ENCODE measurements at places on chromosomes 7 and 10.

- no peak for DNase-seq
Measured at GRCh38 chr10:12051241-12051640, 8.6 kb upstream of the UPF2 start.

DNA sequence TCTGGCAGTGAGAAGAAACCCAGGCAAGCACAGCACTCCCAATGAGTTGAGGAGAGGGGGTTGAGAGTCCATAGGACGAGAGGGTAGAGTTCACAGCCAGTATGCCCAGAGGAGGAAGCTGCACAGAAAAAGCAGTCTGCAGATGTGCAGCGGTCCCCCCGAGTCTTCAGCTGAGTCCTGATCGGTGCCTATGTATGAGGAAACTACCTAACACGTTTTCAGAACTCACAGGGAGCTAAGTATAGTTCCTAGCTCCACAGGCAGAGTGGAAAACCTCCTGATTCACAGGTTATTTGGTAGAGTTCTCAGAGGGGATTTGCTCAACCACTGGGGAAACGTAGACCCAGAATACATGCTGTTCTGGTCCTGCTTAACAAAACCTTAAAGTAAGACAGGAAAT, 271.3 kb upstream of the CNTNAP2 start:
- no peak for DNase-seq

DNA sequence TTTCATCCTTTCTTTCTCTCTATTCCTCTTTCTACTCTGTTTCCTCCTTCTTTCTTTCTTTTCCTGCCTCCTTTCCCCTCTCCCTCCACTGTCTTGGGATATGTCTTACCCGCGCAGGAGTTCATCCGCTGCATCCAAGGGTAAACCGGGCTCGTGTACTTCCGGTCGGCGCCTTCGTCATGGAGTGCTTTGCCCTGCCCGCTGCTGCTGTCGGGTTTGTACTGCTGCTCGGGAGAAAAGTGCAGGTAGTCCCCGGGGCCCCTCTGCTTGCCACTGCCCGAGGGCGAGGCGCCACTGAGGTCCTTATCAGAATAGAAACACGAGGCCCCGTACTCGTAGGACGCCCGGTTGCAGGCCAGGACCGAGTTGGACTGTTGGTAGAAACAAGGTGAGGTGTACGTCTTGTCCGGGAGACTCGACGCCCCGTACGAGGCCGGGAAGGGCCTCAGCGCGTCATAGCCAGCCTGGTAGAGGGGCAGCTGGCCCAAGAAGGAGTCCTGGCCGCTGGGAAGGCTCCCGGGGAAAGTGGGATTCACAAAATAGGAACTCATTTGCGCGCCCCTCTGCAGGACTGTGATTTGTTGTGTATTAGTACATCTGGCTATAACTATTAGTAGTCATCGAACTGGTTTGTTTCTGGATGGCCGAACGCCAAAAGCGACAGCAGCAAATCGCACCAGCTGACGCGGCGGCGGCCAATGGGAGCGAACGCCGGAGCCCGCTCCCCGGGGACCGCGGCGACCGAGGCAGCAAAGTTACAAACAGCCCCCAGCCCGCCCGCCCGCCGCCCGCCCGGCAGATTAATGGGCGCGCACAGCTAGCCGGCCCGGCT, at the start of gene HOXA6:
Gene HOXA6 (minus strand): TSS at position 576 of the 832 bp plus-strand sequence. CDS start 25 bp downstream, at position 551.
- no peak for DNase-seq

- DNase-seq: no peak
Measured at GRCh38 chr7:133313575-133313974, 60.7 kb downstream of the EXOC4 start.

DNA sequence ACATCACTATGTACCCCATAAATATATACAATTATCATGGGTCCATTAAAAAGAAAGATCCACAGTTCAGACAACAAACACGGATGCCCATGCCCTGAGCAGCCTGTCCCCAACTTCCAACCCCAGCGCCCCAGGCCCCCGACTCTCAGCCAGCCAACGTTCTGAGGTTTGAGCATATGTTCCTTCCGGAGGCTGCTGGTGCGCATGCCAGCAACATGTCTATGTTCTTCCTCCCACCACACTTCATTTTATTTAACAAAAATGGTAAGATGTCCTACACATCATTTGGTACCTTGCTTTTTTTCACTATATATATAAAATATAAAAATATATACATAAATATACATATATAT, 250.9 kb downstream of the MAD1L1 start:
- DNase-seq: no peak

- DNase-seq: no peak
Measured at GRCh38 chr10:127945341-127945758, 38.4 kb downstream of the PTPRE start.

DNA sequence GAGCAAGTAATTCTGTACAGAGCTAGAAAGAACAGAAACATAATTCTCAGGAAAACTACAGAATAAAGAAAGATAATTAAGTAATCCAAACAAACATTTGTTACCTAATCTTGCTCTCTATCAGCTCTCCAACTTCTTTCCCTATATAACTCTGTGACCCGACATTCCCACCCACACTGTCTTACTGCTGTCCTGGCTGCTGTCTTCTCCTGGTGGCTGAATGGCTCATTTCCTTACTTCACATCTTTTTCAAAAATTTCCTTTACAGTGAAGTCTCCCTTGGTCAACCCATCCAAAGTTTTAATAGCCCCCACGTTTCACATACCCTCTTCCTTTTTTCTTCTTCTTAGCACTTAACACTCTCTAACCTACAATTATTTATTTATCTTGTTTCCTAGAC, 64.0 kb downstream of the HYCC1 start:
- DNase-seq: no peak

- no peak for DNase-seq
Measured at GRCh38 chr10:32266979-32267378, 80.0 kb downstream of the EPC1 start.

DNA sequence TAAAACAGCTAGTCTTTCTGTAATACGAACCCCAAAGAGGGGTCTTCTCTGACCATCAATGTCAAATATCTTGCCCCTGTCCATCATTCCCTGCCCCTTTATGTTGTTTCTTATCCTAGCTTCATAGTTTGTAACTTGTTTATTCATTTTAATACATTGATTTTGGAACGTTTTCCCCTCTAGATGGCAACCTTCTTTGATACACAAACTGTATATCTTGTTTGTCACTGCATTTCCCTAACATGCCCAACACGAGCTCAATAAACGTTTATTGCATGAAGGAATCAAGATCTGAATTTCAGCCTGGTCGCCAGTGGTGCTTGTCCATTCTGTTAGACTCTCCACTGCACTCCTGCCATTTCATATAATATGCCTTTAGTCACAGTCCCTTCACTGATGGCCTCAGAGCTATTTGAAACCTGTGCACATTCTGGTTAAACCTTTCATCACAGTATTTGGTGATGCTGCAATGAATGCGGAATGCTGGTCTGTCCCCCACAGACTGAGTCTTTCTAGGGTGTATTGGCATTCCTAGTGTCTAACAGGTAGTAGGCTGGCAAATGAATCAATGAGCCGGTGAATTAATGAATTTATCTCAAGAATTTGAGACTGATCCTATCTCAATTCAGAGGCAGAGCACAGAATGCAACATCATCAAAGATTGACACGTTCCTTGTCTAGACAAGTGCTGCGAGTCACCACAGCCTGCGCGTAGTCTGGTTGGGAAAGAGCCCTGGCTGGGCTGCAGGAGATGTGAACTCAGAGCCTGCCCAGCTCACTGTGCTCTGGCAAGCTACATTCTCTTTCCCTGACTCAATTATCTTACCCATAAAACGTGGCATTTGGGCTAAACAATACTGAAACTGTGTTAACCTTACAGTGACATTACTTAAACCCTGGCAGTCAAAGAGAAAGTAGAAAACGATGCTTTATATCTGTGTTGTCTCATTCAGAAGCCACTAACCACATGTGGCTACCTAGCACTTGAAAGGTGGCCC, 55.2 kb upstream of the FRMD4A start:
- DNase-seq: peak; percentile 2

GRCh38 chr10:74575191-74575720, 251.1 kb upstream of the KAT6B start:
- no peak for DNase-seq

GRCh38 chr10:15856328-15857015, 3.8 kb downstream of the MINDY3 start:
- no peak for DNase-seq

DNA sequence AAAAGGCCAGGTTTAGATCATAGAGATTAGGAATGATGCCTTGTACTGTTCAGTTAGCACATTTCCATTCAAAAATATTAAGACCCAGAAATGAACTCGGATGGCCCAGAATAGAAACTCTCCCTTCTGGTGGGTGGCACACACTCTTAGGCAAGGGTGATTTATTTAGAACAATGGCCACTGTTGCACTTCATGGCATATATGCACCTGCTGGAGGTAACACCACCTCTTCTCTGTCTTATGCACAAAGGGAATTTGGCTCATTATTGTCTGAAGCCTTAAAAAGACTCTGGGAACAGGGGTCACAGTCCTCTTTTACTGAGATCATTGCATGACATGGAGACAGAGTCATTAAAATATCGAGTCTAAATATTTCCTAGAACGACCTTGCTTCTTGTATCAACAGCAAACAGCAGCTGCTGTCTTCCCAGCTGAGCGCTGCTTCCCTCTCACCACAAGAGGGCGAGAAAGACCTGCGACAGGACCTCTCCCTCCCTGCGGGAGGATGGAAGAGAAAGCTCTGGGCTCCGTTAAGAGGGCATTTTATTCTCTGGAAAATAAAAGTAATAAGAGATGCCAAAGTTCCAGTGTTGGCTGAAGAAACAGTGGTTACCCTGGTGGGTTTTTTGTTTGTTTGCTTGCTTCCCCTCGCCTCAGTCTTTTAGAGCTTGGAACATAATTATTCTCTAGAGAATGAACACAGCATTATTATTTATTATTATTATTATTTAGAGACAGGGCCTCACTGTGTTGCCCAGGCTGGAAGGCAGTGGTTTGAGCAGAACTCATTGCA, 13.5 kb upstream of the BAMBI start:
- peak; percentile 43 for DNase-seq

- DNase-seq: no peak
Measured at GRCh38 chr7:129721068-129721467, 109.5 kb downstream of the NRF1 start.

DNA sequence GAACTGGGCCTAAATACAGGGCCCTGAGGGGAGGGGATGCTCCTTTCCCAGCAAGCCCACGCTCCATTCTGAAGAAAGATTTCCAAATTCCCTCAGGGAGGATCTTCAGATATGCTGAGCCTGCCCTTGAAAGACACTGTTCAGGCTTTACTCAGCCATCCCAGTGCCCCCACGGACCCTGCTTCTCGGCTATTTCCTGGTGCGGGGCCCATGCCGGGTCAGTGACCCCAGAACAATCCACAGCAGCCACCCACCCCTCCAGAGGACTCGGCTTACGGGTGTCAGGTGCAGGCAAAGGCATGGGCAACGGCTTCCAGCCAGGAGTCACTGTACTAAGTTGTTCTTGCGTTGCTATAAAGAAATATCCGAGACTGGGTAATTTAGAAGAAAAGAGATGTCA, 137.1 kb downstream of the OAT start:
- no peak for DNase-seq

- no peak for DNase-seq
Measured at GRCh38 chr10:42491001-42491592, 147.3 kb downstream of the ZNF33B start.

DNA sequence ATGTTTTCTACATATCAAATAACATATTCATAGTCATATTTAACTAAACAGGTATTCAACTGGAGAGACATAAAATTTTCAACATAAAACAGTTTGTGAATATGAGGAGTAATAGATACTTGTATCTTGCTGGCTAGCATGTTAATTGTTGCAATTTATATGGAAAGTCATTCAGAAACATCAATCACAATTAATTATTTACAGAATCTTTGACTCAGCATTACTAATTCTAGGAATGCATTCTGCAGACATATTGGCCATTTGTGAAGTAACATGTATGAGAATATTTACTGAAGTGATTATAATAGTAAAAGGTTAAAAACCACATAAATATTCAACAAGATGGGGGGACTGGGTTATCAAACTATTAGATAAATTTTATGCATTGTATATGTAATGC, 203.7 kb downstream of the TSPAN12 start:
- DNase-seq: no peak

DNA sequence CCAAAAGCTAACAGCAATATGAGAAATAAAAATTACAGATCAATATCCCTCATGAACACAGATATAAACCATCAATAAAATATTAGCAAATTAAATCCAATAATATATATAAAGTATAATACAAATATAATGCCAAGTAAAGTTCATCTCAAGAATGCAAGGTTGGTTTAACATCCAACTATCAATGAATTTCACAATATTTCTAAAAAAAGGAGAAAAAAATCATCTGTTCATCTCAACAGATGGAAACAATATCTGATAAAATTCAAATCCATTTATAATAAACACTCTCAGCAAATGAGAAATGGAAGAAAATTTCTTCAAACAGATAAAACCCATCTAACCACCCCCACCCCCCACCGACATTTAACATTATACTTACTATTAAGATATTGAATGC, 86.9 kb downstream of the SIRT1 start:
- DNase-seq: no peak

DNA sequence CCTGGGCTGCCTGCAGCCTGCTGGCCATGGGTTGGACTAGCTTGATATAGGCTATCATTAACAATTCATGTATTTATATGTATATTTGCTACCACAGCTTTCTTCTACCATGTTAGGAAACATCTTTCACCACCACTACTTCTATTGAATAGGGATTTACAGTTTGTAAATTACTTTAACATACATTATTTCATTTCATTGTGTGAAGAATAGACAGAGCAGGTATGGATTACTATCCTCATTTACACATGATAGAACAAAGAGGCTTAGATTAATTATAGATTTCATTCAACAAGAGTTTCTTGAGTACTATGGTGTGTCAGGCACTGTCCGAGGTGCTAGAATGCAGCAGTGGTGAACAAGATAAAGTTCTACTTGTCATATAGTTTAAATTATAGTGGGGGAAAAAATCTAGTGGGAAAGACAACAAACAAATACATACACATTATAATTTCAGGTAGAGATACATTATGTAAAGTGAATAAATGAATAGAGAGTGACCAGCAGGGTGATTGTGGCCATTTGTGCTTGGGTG, 20.6 kb downstream of the VTI1A start:
- DNase-seq: no peak

- DNase-seq: no peak
Measured at GRCh38 chr7:47385536-47386125, 196.3 kb downstream of the TNS3 start.

- DNase-seq: no peak
Measured at GRCh38 chr10:113175176-113175575, 225.1 kb downstream of the TCF7L2 start.

DNA sequence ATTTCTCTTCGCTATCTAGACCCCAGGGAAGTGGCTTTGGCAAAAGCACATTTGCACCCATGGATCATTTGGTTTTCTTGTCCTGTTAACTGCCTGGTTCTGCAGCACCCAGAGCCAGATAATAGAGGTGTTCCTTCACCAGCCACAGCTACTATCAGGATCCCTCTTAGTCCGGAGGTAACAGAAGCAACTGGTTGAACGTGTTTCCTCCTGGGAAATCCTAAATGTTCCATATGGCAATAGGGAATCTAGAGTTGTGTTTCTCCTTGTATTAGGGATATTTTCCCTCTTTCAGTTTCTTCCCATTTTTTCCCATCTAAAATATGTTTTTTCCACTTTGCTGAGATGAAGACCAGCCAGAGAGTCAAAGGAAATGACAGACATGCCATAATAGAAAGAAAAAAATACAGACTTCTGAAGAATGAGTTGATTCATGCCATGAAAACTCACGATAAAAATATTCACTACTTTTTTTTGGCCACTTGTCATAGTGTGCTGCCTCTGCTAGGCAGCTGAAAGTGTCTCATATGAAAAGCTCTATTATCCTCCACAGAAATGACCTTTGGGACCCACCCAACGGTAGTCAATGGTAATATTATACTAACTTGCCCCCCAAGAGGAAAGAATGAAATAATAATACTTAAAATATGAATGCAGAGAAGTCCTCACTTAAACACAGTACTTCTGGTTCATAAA, 472.8 kb downstream of the KCNMA1 start:
- DNase-seq: no peak

Measured in stimulated activated CD4-positive, alpha-beta T cell treated with anti-CD3 and anti-CD28 coated beads, TNF-alpha, amount 100 ng/mL, for 4 hours (primary cell).